ENCODE measurements at places on chromosomes 1 and 21. TPM values are rescaled to one million over a fixed set of nuclear protein-coding genes. Genes with fewer than 3 reads are reported as not detected.

DNA sequence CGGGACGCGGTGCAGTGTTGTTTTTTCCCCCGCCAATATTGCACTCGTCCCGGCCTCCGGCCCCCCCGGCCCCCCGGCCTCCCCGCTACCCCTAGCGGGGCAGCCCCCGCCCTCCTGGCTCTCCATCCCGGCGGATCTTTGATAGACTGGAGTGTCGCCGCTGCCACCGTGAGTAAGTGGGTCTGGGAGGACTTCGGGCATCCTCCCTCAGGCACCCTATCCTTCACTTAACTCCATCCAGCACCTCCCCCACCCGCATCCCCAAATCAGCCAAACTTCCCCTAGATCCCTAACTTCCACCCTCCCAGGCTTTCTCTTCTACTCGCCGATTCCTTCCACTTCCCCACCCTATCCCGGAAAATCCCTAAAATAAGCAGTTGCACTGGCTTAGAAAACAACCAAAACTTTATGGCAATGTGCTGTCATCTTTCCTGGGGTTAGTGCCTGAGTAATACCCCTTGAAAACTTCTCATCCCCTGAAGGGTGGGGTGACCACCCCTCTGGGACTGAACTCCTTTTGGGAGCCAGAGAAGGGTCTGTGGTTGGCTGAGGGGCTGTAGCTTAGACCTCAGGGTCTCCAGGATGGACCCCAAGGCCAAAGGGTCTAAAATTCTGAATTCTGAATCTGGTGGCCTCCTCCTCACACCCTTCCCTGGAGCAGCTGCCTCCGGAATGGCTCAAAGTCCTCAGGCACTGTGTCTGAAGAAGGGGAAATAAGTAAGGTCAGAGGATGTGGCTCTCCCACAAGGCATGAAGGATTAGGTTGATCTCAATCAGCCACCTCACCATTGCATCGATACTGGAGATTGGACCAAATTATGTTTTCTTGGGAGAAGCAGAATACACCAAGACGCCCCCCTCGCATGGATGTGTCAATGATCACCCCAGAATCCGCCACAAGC lies 12.2 kb downstream of the THBS3 start:
- no peak for DNase-seq

- no peak for DNase-seq
Measured at GRCh38 chr1:108051631-108052377, 86.8 kb upstream of the VAV3 start.

Gene TCHHL1
- not detected for total RNA-seq

Gene DNALI1
- 2.9 TPM for total RNA-seq

DNA sequence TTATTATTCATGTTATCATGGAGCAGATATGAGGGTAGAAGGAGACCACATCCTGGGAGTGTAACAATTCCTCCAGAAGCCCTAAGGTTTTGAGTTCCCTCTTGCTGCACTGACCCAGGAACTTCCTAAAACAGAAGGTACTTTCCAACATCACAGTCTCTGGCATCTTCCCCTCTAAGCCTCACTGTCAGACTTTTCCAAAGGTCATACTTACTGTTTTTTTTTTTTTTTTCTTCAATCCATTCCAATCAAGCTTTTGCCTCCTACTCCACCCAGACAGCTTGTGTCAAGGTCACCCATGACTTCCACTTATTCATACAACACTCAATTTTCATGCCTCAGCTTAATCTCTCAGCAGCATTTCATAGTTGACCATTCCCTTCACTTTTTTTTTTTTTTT lies 18.4 kb upstream of the UQCRHL start:
- no peak for DNase-seq

DNA sequence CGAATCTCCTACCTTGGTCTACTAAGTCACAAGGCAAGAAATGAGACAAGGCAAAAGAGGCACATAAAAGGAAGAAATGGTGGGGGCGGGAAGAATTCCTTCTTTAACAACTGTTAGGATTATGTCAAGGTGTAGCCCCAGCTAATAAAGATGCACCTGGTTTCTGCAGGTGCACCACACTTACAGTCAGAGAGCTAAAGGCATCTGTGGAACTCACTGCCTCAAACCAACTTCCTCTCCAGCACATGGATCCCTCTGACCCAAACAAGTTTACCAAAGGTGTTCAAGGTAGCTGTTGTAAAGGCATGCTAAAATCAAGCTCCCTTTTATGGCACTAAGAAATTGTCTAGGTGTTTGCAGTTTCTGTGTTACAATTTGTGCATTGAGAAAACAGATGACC lies 38.1 kb downstream of the TGFBR3 start:
- DNase-seq, result no peak

Measured in gastrocnemius medialis (tissue), 4 donors.